ENCODE measurements at places on chromosomes 5 and 9.
A peak's percentile ranks its signal among the peaks of the same experiment; 100 is the strongest.

DNA sequence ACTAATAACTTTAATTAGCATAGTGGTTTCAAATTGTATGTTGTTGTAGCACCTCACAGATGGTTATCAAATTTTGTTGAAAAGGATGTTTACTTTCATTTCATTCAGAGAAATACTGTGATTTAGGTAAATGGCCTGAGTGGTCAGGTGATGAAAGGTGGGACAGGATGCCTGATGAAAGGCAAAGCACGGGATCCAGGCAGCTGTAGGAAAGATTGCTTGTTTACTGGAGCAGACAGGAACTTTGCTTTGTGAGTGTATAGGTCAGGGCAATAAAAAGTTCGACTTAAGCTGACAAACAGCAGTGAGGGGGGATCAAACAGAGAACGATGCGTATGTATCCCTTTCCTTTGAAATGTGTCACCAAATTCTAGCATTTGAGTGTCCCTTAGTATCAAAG, 19.0 kb downstream of the KIAA1958 start:
- DNase-seq: no peak

- DNase-seq: no peak
These were observed 1863.4 kb downstream of the EFNA5 start for GRCh38 chr5:105807290-105807689.

DNA sequence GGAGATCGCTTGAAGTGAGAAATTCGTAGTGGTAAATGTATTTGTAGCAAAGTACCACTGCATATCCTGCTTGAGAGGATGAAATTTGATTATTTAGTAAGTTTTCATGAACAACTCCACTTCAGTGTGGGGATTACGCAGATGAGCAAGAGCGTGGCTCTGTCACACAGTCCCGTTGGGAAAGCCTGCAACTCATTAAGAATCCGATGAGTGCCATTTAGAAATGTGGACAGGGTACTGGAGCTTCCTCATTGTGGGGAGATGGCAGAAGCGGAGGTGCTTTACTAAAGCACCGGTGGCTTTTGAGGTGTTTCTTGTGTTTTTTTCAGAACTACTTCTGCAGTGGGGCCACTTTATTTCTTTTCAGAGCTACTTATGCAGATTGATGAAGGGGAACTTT, 1.4 kb downstream of the TJP2 start:
- no peak for DNase-seq

DNA sequence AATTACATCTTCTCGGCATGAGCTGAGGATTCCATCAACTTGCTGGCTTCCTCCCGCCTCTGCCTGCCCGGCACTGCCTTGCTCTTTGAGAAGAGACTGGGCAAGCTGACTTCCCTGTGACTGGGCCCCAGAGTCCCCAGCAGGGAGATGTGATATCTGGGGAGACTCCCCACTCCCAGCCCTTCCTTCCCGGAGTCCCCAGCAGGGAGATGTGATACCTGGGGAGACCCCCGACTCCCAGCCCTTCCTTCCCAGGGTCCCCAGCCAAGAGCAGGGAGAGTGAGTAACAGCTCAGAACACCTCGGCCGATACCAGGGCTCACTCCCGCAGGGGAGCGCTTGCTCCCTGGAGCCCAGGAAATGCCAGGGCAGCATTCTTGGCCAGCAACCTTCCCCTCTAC, 90.1 kb upstream of the NEURL1B start:
- DNase-seq: no peak

- DNase-seq: no peak
These were observed 244.9 kb upstream of the IRX1 start for GRCh38 chr5:3350781-3351180.

- peak; percentile 28 for DNase-seq
These were observed 74.1 kb upstream of the SAP30L start for GRCh38 chr5:154371687-154372086.

GRCh38 chr5:55913466-55914413, 62.6 kb downstream of the IL31RA start:
- no peak for DNase-seq

DNA sequence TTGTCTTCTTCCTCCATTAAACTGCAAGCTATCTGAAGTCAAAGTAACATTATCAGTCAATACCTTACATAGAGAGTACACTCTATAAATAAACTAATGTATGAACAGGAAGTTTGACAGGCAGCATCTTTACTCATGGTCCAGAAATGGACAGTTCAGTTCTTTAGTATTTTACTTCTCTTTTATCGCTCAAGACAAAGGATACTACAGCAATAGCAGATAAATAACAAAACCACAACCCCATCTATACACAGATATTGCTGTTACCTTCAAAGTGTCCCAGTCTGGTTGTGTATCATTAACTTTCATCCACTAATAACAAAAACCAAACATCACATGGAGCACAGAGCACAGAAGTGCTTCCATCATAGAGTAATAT, 46.4 kb downstream of the SEMA5A start:
- DNase-seq: no peak

- DNase-seq: peak; percentile 75
These were observed 472.9 kb downstream of the PRELID2 start for GRCh38 chr5:145362266-145362665.

GRCh38 chr9:108142504-108143201, 653.1 kb upstream of the KLF4 start:
- peak; percentile 90 for DNase-seq
